ENCODE measurements at places on chromosomes 6 and 20.

DNA sequence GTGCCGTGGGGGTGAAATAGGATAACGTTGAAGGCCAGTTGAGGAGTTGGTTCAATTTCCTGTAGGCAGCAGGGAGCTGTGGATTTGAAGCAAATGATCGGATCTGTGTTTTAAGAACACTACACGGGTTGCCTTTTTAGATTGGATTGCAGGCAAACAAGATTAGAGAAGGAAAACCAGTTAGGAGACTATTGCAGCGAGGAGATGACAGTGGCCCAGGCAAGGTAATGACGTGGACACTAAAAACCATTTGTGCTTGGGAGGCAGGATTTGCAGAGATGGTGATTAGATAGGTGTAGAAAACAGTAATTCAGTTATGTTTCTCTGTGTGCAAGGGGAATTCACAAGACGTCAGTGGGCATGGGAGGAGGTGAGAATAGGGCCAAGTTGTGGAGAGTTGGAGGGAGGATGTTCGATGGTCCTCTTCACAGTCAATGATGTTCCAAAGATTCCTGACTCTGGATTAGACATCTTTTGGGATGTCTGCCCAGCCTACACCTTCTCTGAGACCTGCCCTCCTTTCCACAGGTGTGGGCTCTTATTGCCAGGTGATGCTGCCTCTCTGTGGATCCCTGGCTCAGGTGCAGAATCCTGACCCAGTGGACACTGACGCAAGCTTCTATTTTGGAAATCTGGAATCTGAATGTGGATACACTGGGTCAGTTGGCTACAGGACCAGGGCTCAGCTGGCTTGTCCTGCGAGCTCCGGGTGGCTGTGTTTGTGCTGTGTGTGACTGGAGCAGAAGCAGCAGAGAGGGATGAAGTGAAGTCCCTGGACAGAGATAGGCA is 54.2 kb downstream of the TFAP2C start:
- no peak for DNase-seq

- no peak for DNase-seq
Measured at GRCh38 chr6:3081960-3082359, 13.7 kb downstream of the RIPK1 start.

DNA sequence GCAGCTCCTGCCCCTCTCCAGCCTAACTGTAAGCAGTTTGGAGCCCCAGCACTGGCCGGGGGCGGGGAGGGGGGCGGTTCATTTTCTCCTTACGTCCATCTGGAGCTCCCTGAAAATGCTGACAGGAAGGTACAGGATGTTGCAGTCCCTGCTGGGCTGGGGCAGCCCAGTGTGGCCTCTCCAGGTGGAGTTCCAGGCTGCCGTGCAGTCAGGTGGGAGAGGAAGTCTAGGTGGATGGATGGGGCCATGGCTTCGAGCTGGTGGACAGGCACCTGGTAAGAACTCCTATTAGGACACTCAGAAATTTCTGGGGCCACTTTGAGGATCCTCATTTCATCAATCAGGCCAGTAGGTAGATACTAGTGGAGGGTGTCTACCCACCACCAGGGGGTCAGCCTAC is 295.2 kb downstream of the CDH26 start:
- no peak for DNase-seq

DNA sequence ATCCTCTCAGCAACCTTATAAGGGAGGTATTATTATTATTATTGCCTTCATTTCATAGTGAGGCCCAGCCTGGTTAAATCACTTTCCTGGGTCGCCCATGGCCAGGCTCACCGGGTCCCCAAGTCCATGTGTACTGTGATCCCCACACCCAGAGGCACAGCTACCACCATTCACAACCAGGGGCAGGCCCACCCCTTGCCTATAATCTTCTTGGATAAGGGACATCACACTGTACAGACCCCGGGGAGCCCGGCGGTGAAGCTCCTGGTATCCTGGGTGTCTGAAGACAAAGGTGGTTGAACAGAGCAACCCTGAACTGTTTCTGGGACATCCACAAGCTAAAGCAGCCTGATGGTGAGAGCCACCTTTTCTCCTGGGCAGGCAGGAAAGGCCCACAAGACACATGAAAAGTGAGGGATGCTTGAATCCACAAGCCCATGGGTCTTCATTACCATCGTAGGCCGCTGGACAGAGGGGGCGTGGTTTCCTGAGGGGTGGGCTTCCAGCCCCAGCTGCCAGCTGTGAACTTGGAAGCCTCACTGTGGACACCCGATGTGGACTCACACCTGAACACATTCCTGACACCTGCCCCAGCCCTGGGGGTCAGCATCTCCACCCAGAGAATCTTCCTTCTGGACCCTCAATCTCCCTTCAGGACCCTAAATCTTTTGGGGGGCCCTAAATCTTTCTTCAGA is 185.5 kb upstream of the PMEPA1 start:
- no peak for DNase-seq

DNA sequence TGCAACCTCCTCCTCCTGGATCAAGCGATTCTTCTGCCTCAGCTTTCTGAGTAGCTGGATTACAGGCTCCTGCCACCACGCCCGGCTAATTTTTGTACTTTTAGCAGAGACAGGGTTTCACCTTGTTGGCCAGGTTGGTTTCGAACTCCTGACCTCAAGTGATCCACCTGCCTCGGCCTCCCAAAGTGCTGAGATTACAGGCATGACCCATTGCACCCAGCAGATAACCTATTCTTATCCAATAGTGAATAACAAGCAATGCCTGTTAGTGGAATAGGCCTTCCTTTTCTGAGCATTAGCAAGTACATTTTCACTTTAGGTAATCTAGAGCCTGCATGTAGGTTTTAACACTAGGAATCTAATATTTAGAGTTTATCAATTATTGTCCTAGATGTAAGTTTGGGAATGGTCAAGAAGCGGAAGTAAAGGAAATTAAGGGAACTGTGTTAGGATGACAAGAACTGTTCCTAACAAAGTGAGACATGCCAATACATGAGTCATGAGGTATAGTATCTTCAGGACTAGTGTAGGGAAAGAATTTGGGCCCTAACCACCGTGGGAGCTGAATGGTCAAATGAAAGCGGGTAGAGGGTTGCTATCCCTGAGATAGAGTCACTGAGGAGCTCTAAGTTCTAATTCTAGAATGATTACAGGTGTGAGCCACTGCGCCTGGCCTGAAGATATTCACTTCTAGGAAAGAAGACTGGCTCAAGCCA is 15.0 kb downstream of the BLTP3A start:
- DNase-seq = no peak

DNA sequence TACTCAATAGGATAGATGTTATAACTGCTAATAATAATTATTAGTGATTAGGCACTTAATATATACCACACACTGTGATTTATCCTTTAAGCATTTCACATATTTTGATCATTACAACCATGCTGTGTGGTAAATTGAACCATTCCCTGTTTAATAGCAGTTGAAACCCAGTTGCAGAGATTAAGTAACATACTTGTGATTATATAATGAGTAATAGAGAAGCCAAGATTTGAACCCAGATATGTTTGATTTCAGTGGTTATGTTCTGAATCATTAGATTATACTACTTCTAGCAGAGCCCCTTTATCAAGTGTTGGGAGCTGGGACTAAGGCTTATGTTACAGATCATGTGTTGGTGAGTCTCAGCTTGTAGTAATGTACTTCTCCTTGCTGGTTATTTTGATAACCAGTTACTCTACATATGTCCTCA is 44.1 kb downstream of the STK4 start:
- no peak for DNase-seq

GRCh38 chr20:9068841-9069663 is at the start of gene PLCB4:
Gene PLCB4, plus strand, starts transcription at chr20:9069087. Its CDS starts 238,728 bp downstream, at chr20:9307815.
- no peak for DNase-seq

GRCh38 chr20:24164360-24164759 is 175.8 kb upstream of the GGTLC1 start:
- DNase-seq = no peak

DNA sequence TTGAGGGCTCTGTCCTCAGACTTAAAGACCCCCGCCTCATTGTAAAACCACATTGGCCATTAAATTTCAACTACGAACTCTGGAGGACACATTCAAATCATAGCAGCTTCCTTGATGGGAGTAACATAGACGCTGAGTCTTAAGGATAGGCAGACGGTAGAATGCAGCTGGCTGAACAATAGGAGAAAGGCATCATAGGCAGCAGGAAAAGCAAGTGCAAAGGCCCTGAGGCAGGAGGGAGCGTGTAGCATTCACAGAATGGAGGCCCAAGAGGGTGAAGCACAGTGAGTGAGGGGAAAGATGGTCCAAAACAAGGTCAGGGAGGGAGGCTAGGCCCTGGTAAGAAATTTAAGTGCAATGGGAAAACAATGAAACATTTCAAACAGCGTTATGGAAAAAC is 8.6 kb upstream of the PFDN4 start:
- DNase-seq = no peak

DNA sequence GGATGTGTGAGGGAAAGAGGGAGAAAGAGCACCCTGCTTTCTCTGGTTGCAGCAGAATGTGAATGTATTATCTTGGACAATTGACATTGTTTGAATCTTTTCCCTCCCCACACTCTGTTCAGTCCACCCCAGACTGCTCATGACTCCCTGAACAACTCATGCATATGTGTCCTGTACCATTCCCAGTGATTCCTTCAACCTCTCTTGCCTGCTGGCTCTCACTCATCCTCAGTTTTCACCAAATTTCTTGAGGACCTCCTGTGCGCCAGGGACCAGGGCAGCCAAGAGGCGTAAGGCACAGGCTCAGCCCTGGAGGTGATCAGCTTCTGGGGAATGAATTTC is 5.4 kb downstream of the NOX3 start:
- DNase-seq = no peak

DNA sequence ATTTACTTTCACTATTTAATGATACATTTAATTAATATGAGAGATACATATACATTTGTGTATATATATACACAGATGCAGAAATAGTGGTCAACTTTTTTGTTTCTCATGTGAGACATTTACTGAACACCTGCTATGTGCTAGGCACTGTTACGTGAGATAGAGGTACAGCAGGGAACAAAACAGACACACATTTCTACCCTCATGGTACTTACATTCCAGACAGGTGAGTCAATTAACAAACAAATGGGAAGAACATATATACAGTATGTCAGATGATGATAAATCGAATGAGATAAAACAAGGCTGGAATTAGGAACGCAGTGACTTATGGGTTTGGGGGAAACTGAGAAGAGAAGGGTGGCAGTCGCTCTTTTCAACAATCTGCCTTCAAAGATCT is 5.1 kb downstream of the TFB1M start:
- no peak for DNase-seq

GRCh38 chr6:108556866-108557493 is 3.7 kb upstream of the FOXO3 start:
- DNase-seq = no peak

DNA sequence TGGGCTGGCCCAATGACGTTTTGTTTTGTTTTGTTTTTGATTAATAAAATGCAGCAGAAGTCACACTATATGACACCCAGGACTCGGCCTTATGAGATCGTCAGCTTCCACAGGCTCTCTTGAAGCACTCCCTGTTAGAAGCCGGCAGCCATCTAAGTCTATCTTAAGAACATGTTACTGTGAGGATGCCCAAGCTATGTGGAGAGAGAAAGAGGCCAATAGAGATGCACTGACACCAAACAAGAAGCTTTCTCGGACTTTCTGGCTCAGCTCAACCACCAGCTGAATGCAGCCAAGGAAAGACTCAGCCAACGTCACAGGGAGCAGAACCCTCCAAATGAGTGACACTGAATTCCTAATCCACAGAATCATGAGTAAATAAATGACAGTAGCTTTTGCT is 14.0 kb downstream of the SGK1 start:
- no peak for DNase-seq

- DNase-seq = no peak
Measured at GRCh38 chr6:39231521-39232243, 2.4 kb upstream of the KCNK5 start.

DNA sequence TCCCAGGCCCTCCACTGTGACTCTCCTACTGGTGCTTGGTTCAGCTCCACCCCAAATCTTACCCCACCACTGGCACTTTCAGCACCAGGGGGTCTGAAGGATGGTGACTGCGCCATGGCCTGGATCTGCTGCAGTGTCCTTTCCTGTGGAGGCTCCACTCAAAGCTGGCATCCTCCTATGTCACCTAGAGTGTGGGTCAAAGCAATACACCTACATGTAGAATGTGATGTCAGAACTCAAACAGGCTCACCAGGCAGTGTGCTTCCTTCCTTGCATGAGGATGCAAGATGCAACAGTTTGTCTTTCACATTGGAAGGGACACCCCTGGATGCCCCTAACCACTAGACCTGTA is 32.8 kb upstream of the MICB start:
- DNase-seq = no peak

GRCh38 chr6:24441599-24441904 is 38.8 kb downstream of the MRS2 start:
- no peak for DNase-seq

DNA sequence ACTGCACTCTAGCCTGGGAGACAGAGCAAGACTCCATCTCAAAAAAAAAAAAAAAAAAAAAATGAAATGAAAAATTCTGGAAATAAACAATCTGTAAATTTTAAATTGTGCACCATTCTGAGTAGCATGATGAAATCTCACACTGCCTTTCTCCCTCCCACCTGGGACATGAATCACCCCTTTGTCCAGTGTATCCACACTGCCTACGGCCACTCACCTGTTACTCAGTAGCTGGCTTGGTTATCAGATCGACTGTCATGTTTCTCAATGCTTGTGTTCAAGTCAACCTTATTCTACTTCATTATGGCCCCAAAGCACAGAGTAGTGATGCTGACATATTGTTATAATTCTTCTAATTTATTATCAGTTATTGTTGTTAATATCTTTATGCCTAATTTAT is 58.7 kb upstream of the MTHFD1L start:
- DNase-seq = no peak

GRCh38 chr20:49768204-49769047 is 44.2 kb upstream of the SLC9A8 start:
- peak; percentile 31 for DNase-seq

- no peak for DNase-seq
Measured at GRCh38 chr20:62275219-62275618, 27.6 kb upstream of the ADRM1 start.

GRCh38 chr6:169427856-169428255 is 174.2 kb upstream of the THBS2 start:
- no peak for DNase-seq

DNA sequence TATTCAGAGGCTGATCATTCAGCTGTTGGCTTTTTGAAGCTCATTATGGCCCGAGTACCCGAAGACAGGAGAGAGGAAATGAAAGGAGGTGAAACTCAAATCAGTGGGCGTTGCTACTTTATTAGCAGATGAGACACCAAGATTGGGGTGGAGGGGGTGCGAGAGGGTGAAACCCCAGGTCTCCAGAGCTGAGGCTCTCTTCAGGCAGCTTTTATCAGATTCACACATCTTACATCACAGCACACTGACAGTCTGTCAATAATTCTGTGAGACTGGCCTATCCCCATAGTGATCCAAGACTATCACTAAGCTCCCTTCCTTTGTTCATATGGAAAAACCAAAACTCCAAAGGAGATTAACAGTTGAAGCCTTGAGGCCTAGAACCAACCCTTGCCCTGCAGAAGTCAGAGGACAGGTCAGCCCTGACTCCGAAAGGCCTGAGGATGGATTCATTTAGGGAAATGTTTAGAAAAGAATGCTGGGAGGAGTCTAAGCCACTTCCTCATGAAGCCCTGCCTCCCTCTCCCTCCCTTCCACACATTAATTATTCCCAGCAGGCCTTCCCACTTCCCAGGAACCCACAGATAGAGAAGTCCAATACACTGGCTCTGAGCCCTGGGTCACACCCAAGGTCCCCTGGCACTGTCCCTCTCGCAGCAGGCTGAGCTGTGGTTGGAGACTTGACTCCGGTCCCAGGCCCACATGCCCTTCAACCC is 23.2 kb downstream of the TRERF1 start:
- no peak for DNase-seq

- DNase-seq = no peak
Measured at GRCh38 chr6:167129562-167129961, 6.7 kb downstream of the CCR6 start.

GRCh38 chr6:52712136-52712535 is 41.2 kb downstream of the TMEM14A start:
- no peak for DNase-seq
